NCI-H1048 (cell line): ENCODE measurements at places on chromosomes 3 and 15.
A peak's percentile ranks its signal among the peaks of the same experiment; 100 is the strongest.

DNA sequence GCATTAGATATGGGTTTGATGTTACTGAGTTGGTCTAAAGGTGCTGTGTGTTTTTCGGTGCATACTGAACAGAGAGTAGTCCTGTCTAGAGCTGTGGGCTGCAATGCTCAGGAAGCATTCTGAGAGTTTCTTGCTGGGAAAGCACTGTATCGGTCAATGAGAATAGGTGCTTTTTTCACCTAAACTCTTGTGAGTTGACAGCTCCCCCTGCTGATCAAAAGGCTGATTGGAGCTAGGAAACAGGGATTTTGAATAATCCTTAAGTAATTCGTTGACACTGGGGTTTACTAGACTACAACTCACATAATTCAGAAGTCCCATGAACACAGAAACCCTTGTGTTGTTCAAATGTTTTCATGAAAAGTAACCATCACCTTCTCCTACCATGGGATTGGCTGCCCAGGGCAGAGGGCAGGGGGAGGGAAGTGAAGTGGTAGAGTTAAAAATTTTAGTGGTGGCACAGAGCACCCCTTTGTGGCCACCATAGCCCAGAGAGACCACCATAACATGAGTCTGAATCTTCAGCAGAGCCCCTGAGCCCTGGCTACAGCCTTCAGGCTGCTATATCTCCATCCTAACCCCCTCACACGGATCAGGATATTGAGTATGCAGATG lies 13.0 kb upstream of the MANF start:
- peak; percentile 48 for DNase-seq

DNA sequence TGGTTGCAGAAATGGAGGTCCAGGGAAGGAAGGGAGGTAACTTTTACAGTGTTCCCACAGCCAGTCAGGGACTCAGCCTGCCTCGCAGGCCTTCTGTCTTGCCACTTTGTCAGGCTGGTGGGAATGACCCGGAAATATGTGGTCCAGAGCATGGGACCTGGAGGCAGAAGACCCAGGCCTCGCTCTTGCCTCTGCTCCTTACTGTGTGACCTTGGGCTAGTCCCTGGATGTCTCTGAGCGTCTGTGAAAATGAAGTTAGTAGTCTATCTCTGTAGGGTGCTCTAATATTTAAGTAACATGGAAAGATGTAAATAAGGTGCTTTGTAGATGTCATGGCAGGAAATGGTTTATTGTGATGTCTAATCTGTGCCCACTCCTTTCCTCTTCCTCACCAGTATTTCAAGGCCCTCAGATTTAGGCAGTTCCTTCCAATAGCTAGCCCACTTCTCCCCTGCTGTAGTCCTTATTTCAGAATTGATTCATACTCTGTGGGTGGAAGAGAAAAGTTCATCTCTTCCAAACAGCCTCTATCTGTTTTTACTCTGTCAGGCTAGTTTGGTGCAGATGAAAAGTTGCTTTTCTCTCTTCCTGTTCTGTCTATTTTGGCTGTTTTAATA lies 9.1 kb downstream of the CORO2B start:
- DNase-seq: no peak

DNA sequence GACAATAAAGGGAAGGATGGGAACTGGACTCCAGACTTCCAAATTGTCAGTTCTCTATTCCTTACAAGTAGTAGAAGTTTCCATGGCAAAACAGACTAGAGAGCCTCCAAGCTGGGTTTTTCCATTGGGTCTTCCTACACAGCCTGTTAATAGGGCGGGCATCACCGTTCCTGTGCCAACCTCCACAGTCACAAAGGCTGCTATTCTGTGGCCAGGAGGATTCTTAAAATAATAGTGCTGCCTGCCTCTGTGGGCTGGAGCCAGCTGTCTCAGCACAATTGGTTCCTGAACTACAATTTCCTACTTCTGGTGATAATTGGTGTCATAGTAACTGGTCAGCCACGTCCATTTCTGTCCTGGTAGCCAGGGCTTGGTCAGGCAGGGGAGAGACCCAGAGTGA lies 38.6 kb downstream of the LYZL4 start:
- DNase-seq: no peak

DNA sequence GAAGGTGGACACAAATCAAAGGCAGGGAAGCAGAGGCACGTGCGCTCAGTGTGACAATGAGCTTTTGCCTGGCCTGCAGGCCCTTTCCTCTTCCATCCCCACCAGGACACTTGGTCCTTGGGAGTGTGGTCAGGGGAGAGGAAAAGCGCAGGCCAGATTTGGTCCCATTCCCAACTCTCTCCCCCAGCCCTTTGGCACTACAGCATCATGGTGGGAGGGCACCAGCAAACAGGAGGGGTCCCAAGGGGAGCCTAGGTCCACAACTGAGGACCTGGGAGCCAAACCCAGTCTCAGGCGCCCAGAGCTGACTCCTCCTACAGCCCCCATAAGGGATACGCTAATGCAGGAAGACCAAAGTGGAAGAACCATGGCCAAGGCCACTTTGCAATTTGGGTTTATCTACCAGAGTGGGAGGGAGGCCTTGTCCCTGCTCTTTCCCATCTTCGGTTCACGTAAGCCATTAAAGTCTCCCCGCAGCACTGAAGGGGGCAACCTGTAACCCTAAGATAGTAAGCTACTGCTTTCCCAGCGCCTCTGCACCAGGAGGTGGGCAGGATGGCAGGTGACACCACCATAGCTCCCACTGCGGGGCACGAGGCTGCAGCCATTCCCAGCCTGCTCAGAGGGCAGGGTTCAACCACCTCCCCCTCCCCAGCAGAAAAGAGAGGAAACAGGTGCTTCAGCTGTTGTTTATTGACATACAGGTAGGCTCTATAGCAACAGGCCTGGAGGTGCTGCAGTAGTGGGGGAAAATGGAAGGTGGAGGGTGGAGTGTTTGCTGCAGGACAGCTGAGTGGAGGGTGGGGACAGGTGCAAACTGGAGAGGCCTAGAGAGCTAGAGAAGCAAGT lies 993 bp upstream of the GRAMD2A start:
- no peak for DNase-seq

DNA sequence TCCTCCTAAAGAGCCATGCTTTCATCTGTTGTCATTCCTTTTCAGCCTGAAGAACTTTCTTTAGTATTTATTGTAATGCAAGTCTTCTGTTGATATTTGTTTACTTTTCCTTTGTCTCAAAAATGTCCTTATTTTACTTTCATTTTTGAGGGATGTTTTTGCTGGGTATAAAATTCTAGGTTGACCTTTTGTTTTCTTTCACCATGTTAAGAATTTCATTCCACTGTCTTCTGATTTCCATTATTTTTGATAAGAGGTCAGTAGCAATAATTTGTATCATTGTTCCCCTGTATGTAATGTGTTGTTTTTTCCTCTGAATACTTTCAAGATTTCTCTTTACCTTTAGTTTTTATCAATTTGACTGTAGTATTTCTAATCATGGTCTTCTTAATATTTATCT lies 91.1 kb downstream of the RSRC1 start:
- DNase-seq: no peak

- DNase-seq: no peak
These were observed 140.2 kb upstream of the SKOR1 start for GRCh38 chr15:67685008-67685599.

GRCh38 chr3:99920481-99921376 lies 103.1 kb downstream of the CMSS1 start:
- DNase-seq: no peak

DNA sequence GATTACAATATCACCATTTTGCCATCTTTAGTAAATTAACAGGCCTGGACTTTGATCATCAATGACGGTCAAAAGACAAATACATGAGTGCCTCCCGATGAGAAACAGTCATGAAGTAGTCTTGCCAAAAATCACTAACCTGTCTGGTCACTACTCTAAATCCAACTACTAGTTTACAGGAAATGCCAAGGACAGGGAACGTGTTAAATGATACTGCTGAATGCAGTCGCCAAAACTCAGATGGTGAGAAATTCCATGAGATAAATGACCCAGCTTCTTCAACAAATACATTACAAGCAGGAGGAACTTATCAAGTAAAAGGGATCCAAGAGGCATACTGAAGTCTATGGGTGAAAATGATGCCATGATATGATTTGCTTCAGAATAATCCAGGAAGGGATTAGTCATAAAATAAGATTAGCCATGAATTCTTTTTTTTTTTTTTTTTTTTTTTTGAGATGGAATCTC lies 35.8 kb upstream of the ATP13A3 start:
- DNase-seq: no peak

GRCh38 chr15:52556524-52557273 lies 12.1 kb downstream of the ARPP19 start:
- no peak for DNase-seq
